Activated CD8-positive, alpha-beta memory T cell treated with anti-CD3 and anti-CD28 coated beads for 4 hours (primary cell): ENCODE measurements at places on chromosomes 2 and 18.

DNA sequence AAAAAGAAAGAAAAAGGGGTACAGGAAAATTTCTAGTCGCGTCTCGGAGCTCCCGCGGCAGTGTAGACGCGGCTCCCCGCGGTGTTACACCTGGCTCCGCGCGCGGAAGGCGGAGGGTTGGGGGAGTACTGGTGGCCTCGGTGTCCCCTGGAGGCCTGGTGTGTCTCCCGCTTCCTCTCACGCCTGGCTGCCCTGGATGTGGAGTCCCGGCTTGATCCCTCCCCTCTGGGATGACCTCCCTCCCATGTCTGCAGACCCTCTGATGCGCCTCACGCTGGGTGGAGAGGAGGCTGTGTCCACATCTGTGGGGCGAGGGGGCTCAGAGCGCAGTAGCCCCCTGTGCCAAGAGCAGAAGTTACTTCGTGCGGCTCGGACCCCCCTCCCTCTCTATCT lies 1.2 kb downstream of the KIF5C start:
- DNase-seq = no peak

DNA sequence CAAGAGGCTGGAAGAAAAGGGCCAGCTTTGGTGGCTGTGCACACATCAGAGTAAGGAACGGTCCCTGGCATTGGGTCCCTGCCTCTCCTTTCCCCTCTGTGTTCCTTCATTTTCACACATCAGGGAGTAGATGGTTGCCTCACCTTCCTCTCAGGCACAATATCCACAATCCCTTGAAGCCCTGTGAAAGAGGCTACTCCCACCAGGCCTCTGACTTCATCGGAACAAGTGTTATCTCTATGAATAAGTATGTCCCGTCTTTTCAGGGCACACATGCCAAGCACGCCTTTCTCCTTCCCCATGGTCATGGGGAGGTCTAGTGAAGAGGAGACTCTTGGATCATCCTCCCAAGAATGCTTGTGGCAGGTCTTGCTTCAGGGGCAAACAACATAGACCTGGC lies 61.2 kb upstream of the LMAN1 start:
- DNase-seq = no peak

DNA sequence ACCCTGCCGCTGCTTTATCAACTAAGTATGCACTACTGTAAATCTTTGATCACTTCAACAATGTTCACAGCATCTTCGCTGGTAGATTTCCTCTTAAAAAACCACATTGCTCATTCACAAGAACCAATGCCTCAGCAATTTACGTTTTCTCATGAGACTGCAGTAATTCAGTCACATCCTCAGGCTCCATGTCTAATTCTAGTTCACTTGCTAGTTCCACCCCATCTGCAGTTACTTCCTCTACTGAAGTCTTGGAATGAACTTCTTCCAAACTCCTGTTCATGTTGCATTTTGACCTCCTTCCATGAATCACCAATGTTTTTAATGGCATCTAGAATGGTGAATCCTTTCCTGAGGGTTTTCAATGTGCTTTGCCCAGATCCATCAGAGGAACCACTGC lies 35.8 kb downstream of the PRELID3A start:
- DNase-seq = no peak

- DNase-seq = no peak
These were observed 315.2 kb downstream of the TMX3 start for GRCh38 chr18:68399721-68400120.

- DNase-seq = no peak
These were observed 487.3 kb upstream of the SPRED2 start for GRCh38 chr2:65919550-65920188.

DNA sequence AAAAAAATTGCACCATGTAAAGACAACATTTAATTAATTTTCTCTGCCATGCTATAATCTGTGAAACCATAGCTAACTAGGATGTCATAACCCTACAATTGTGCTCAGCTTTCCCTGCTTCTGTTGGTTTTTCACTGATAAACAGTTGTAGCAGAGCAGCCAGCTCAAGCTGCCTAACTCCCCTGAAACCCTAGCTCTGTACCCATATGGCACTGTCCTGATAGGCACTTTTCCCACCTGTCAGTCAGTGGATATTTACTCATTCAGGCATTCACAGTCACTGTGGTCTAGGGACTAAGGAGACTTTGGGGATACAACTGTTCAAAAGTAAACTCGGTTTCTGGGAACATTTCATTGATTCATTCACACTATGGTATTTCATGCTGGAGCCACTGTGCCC lies 407.0 kb downstream of the DSEL start:
- DNase-seq = no peak

- DNase-seq = no peak
These were observed 47.9 kb upstream of the MAT2A start for GRCh38 chr2:85490861-85491755.

GRCh38 chr2:175004980-175005732 lies at the start of gene CHN1:
Gene CHN1 (minus strand): TSS chr2:175005381. CDS start chr2:175004912, 469 bp downstream.
- peak; percentile 36 for DNase-seq
